Vagina (tissue), 2 donors: ENCODE measurements at places on chromosomes 1 and 21. TPM values are rescaled to one million over a fixed set of nuclear protein-coding genes. Genes with fewer than 3 reads are reported as not detected.

DNA sequence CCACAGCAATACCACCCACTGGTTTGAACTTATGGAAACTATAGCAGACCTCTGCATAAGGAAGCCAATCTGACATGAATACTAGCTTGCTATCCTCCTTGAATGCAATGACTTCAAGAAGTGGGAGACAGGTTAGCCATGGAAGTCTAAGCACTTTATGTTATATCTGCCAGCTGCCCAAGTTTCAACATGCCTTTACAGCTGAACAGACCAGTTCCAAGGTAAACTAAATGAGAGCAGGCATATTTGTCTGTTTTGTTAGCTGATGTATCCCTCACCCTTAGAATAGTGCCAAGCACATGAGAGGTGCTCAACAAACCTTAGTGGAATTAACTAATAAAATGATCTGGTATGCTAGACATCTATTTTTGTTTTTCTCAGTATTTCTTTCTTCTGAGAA lies 65.1 kb downstream of the ALG14 start:
- no peak overlapping the region for H3K27ac ChIP-seq
- no peak overlapping the region for H3K4me3 ChIP-seq
- H3K36me3 ChIP-seq, result no peaks in the 10 kb centered on the region
- H3K4me1 ChIP-seq, result peaks cover 15% of the 10 kb centered on the region

DNA sequence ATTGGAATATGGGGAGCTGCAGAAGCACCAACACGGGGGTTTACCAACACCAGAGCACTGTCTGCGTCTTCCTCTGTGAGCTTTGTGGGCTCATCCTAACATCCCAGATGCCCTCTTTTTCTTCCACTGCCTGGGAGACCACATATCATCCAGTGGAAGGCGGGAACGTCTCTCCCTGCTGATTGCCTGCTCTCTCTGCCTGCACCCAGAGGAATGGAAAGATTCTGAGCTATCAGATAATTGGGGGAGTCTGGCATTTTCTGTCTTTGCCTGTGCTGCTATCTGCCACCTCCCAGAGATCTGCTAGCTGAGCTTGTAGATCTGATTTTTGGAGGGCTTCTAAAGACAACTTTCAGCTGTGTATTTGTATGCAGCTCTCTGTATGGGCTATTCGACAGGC lies 166.2 kb upstream of the PLXNA2 start:
- no peak for DNase-seq
- no peak overlapping the region for H3K4me3 ChIP-seq
- H3K27ac ChIP-seq, result no peak overlapping the region

- DNase-seq, result no peak
- no peaks in the 10 kb centered on the region for H3K4me1 ChIP-seq
- H3K36me3 ChIP-seq, result no peaks in the 10 kb centered on the region
- H3K4me3 ChIP-seq, result no peak overlapping the region
- H3K27me3 ChIP-seq, result no peaks in the 10 kb centered on the region
- H3K27ac ChIP-seq, result no peak overlapping the region
Observed at GRCh38 chr1:248782416-248783141, 27.0 kb upstream of the LYPD8 start.

DNA sequence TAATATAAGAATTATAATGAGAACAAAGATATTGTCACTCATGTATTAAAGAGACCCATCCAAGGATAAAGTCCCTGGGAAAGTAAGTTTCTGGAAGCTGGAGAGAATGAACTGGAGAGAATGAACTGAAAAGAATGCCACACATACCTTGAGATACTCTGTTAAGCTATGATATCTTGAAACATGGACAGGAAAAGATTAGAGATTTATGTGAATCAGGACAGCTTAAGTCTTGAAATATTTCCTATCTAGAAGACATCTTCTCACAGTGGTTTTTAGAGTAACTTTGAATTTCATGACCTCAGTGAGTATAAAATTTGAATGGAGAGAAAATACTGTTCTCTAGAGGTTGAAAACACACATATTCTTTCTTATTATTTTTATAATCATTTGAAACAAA lies 201.3 kb upstream of the HMCN1 start:
- H3K27me3 ChIP-seq, result no peaks in the 10 kb centered on the region
- no peaks in the 10 kb centered on the region for H3K4me1 ChIP-seq
- DNase-seq, result no peak
- no peak overlapping the region for H3K27ac ChIP-seq
- no peaks in the 10 kb centered on the region for H3K36me3 ChIP-seq
- H3K4me3 ChIP-seq, result no peak overlapping the region

- H3K27ac ChIP-seq, result no peak overlapping the region
- no peaks in the 10 kb centered on the region for H3K4me1 ChIP-seq
- H3K36me3 ChIP-seq, result no peaks in the 10 kb centered on the region
- no peaks in the 10 kb centered on the region for H3K27me3 ChIP-seq
- no peak overlapping the region for H3K4me3 ChIP-seq
Observed at GRCh38 chr1:65825741-65826140, 33.0 kb downstream of the PDE4B start.

- peaks cover 13% of the 10 kb centered on the region for H3K36me3 ChIP-seq
- H3K4me3 ChIP-seq, result no peak overlapping the region
- H3K27ac ChIP-seq, result peak overlapping the region; percentile 66
- H3K27me3 ChIP-seq, result no peaks in the 10 kb centered on the region
- no peak for DNase-seq
Observed at GRCh38 chr1:112544011-112544688, 35.4 kb downstream of the WNT2B start.

- peak; percentile 70 for DNase-seq
- no peaks in the 10 kb centered on the region for H3K4me1 ChIP-seq
- no peaks in the 10 kb centered on the region for H3K36me3 ChIP-seq
- H3K4me3 ChIP-seq, result no peak overlapping the region
Observed at GRCh38 chr1:54816951-54817350, 15.8 kb upstream of the TTC22 start.

GRCh38 chr1:237711281-237711680 lies 179.4 kb downstream of the ZP4 start:
- H3K4me1 ChIP-seq, result no peaks in the 10 kb centered on the region
- no peak overlapping the region for H3K4me3 ChIP-seq
- H3K27ac ChIP-seq, result no peak overlapping the region
- no peaks in the 10 kb centered on the region for H3K27me3 ChIP-seq
- no peaks in the 10 kb centered on the region for H3K36me3 ChIP-seq

DNA sequence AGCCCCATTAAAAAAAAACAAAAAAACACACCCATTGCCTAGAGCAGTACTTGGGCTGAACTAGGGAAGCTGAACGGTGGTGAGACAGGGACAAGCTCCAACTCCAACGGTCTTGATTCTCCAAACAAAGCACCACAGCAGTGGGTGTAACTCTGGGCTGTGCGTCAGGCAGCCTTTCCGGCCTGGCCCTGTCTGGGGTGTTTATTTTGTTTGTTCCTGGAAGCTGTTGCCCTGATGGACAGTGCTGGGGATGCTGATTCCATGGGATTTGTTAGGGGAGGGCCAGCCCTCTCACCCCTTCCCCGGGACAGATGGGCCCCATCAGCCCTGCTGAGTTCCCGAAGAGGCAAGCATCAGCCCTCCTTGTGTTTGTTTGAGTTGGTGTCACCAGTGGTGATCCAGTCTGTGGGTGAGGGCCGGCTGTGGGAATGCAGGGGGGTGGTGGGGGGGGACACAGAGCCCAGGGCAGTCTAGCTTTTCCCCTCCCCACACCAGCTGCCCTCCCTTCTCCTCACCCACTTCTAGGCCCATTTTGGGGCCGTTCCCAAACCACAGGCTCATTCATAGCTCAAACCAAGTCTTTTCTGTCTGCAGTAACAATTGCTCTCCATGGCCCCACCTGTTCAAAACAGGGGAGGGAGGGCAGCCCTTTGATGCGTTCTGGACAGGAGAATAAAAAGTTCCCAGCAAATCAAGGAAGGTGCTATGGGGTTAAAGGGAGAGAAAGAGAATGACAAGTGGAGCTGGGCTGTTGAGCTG lies 4.5 kb downstream of the WNT2B start:
- no peak overlapping the region for H3K4me3 ChIP-seq
- H3K36me3 ChIP-seq, result no peaks in the 10 kb centered on the region
- H3K4me1 ChIP-seq, result peaks cover 33% of the 10 kb centered on the region
- H3K27me3 ChIP-seq, result no peaks in the 10 kb centered on the region
- DNase-seq, result no peak

GRCh38 chr1:203100516-203100869 lies 14.7 kb upstream of the MYOG start:
- no peaks in the 10 kb centered on the region for H3K4me1 ChIP-seq
- H3K27me3 ChIP-seq, result no peaks in the 10 kb centered on the region
- H3K36me3 ChIP-seq, result no peaks in the 10 kb centered on the region
- no peak overlapping the region for H3K27ac ChIP-seq
- peak; percentile 31 for DNase-seq
- no peak overlapping the region for H3K4me3 ChIP-seq

GRCh38 chr1:197285526-197286205 lies 17.6 kb downstream of the CRB1 start:
- no peaks in the 10 kb centered on the region for H3K36me3 ChIP-seq
- no peak overlapping the region for H3K27ac ChIP-seq
- no peak for DNase-seq
- no peaks in the 10 kb centered on the region for H3K4me1 ChIP-seq
- H3K27me3 ChIP-seq, result no peaks in the 10 kb centered on the region
- H3K4me3 ChIP-seq, result no peak overlapping the region

DNA sequence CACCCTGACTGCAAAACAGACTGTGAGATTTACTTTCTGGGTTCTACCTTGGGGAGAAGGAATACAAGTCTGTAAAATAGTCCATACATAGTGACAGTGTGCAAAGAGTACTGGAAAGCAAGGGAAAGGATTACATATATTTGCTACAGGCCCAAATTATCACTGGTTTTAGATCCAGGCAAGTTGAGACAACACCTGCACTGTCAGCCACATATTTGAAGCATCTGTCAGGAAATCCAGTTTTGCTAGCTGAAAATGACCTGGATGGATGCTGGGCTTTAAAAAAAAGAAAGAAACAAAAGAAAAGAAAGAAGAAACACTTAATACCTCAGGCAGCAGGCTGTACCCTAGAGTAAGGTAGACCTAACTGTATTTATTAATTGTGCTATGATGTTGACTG lies 23.9 kb upstream of the SPRR2G start:
- H3K27me3 ChIP-seq, result no peaks in the 10 kb centered on the region
- H3K36me3 ChIP-seq, result no peaks in the 10 kb centered on the region
- H3K27ac ChIP-seq, result no peak overlapping the region
- no peak for DNase-seq

GRCh38 chr21:34320011-34320410 lies 43.8 kb upstream of the KCNE2 start:
- H3K36me3 ChIP-seq, result no peaks in the 10 kb centered on the region
- no peak overlapping the region for H3K27ac ChIP-seq
- no peak overlapping the region for H3K4me3 ChIP-seq
- no peaks in the 10 kb centered on the region for H3K4me1 ChIP-seq
- no peak for DNase-seq

DNA sequence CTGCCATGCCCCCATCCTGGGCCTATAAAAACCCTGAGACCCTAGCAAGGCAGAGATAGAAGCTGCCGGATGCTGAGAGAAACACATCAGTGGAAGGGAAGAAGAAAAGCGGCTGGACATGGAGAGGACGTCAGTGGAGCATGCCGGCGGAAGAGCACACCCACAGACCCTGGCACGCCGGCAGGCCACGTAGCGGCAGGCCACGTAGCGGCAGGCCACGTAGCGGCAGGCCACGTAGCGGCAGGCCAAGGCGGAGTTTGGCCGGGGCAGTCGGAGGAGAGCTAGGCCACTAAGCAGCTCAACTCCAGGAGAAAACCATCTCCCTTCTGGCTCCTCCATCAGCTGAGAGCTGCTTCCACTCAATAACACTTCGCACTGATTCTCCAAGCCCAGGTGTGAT lies 35.1 kb downstream of the LRRC3 start:
- no peak for DNase-seq
- H3K4me3 ChIP-seq, result no peak overlapping the region
- H3K27me3 ChIP-seq, result no peaks in the 10 kb centered on the region
- no peaks in the 10 kb centered on the region for H3K4me1 ChIP-seq
- no peaks in the 10 kb centered on the region for H3K36me3 ChIP-seq
- H3K27ac ChIP-seq, result no peak overlapping the region

GRCh38 chr1:186793582-186793927 lies 35.2 kb upstream of the PLA2G4A start:
- no peaks in the 10 kb centered on the region for H3K4me1 ChIP-seq
- no peak for DNase-seq
- H3K36me3 ChIP-seq, result no peaks in the 10 kb centered on the region
- no peak overlapping the region for H3K4me3 ChIP-seq

DNA sequence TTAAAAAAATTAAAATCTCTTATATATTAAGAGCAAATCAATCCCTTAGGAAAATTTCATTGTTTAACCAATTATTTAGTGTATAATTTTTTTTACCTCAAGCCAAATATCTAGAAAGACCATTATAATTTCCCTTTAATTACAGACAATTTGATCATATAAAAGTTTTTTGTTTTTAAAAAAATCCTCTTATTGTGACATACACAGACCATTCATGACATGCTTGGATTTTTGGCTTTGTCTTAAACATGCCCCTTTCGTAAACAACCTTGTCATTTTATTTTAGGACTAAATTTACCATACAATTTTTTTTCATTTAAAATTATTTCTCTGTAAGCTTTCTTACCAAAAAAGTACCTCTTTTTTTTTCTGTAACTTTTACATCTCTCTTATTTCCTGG lies 14.2 kb upstream of the CYP4B1 start:
- H3K36me3 ChIP-seq, result no peaks in the 10 kb centered on the region
- H3K27me3 ChIP-seq, result no peaks in the 10 kb centered on the region
- no peaks in the 10 kb centered on the region for H3K4me1 ChIP-seq
- H3K27ac ChIP-seq, result no peak overlapping the region
- no peak for DNase-seq

- H3K4me1 ChIP-seq, result peaks cover 20% of the 10 kb centered on the region
- peak; percentile 90 for DNase-seq
- no peaks in the 10 kb centered on the region for H3K27me3 ChIP-seq
- no peaks in the 10 kb centered on the region for H3K36me3 ChIP-seq
Observed at GRCh38 chr1:228647523-228648444, 87.5 kb upstream of the RHOU start.

DNA sequence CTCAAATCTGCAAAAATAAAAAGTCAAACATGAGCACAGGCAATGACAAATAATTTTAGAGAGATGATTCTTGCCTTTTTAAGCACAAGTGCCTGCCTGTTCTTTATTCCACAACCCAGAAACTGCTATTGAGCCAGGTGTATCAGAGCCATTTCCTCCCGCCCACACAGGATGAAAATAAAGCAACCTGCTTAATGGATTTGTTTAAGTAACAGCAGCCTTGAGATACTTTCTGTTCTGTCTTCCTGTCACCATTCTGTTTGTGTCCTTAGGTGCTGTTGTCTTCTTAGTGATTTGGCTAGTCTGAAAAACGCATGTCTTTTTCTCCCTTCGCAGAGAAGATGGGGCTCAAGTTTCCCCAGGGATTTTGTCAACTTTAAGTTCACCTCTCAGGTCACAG lies 11.4 kb downstream of the RPE65 start:
- no peak for DNase-seq
- H3K27ac ChIP-seq, result no peak overlapping the region
- H3K4me1 ChIP-seq, result no peaks in the 10 kb centered on the region

UBQLN4 gene
- 27.0 TPM for total RNA-seq

PRAMEF13 gene
- total RNA-seq, result not detected

ADCY10 gene
- total RNA-seq, result not detected

CAMK1G gene
- not detected for total RNA-seq

GBP5 gene
- total RNA-seq, result 4.2 TPM

CTBS gene
- total RNA-seq, result 9.3 TPM

ADAMTS5 gene
- total RNA-seq, result 20.4 TPM

NIBAN1 gene
- 22.8 TPM for total RNA-seq

CDA gene
- 16.0 TPM for total RNA-seq

ANKRD65 gene
- total RNA-seq, result 3.2 TPM

REN gene
- total RNA-seq, result not detected

CIART gene
- 6.6 TPM for total RNA-seq
